Subcutaneous preadipocyte (primary cell): ENCODE measurements at places on chromosomes 3 and 15. TPM values are rescaled to one million over a fixed set of nuclear protein-coding genes. Genes with fewer than 3 reads are reported as not detected.

The CORO2B gene
- total RNA-seq, result 27.6 and 34.4 TPM in 2 replicates

The TEX9 gene
- 4.1 and 5.5 TPM in 2 replicates for total RNA-seq

The CCR1 gene
- 0.59 and 3.7 TPM in 2 replicates for total RNA-seq

The SPTBN5 gene
- under 0.01 and 0.20 TPM in 2 replicates for total RNA-seq

The PLAAT1 gene
- total RNA-seq, result 0.37 TPM in 1 of 2 replicates, not detected in the other

The GREM1 gene
- total RNA-seq, result 0.37 and 2.2 TPM in 2 replicates

The IQCH gene
- 3.7 and 6.1 TPM in 2 replicates for total RNA-seq

The SLC6A1 gene
- total RNA-seq, result not detected in 2 replicates

The RRP9 gene
- total RNA-seq, result 35.3 and 37.5 TPM in 2 replicates

The MNS1 gene
- total RNA-seq, result 2.6 and 3.5 TPM in 2 replicates

The GCHFR gene
- 0.37 and 0.78 TPM in 2 replicates for total RNA-seq

The FEZF2 gene
- not detected in 2 replicates for total RNA-seq
